Hepatic stellate cell (primary cell): ENCODE measurements at places on chromosomes 5 and 9.

GRCh38 chr9:93603906-93604326 lies 27.5 kb downstream of the PHF2 start:
- DNase-seq = no peak

DNA sequence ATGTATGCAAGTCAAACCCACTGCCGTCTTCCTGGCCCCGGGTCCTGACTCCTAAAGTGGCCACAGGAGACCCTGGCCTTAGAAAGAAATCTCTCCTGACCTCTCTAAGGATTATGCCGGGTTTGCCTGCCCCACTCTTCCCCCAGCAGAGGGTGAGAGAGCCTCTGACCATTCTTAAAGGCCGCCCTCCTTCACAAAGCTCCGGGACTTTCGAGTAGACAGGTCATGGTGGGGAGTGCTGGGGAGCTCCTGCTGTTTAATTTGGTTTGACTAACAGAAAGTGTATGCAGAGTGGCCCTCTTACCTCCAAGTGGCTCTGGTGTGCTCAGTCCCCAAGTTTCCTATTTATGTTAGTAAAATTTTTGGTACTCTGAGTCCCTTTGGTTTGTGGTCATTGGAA lies 111.8 kb downstream of the LRRC70 start:
- DNase-seq = no peak

- peak; percentile 61 for DNase-seq
These were observed 65.9 kb upstream of the FCN2 start for GRCh38 chr9:134814598-134815215.

DNA sequence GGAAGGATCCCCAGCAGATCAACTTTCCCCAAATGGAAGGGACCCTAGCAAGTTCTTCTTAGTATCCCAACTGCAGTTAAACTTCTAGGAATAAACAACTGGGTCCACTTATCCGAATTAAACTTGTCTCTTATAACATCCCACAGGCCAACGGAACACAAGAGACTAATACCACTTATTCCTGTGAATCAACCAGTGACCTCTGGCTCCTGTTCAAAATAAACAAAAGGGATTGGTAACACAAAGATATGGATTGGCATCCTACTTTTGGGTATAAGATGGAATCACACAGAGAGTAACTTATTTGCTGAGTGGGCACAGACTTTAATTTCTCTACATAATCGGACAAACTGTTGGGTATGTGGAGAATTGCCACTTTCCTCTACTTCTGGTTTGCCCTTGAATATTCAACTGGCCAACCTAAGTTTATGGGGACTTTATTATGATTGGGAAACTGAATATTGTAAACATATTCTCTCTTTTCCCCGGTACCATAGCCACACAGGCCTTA lies 12.4 kb upstream of the PAIP1 start:
- no peak for DNase-seq

DNA sequence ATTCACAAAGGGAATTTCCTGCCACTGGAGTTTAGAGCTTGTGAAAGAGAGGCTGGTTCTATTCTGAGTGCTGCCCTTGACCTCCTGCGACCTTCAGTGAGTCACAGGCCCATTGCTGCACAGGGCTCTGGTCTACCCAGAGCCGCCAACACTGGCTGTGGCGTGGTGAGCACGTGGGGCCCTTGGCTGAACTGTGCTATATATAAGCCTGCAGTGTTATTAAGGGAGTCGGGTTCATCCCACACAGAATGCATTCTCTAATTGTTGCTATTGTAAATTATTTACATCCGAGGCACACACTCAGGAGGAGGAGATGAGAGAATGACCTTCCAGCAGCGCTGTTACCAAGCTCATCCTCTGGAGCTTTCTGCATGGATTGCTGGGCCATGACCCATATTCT lies 47.1 kb downstream of the BRINP1 start:
- DNase-seq = no peak

- DNase-seq = peak; percentile 70
These were observed 4.1 kb downstream of the CDK7 start for GRCh38 chr5:69238760-69239251.

- no peak for DNase-seq
These were observed 4.0 kb downstream of the LCN2 start for GRCh38 chr9:128153060-128153946.

DNA sequence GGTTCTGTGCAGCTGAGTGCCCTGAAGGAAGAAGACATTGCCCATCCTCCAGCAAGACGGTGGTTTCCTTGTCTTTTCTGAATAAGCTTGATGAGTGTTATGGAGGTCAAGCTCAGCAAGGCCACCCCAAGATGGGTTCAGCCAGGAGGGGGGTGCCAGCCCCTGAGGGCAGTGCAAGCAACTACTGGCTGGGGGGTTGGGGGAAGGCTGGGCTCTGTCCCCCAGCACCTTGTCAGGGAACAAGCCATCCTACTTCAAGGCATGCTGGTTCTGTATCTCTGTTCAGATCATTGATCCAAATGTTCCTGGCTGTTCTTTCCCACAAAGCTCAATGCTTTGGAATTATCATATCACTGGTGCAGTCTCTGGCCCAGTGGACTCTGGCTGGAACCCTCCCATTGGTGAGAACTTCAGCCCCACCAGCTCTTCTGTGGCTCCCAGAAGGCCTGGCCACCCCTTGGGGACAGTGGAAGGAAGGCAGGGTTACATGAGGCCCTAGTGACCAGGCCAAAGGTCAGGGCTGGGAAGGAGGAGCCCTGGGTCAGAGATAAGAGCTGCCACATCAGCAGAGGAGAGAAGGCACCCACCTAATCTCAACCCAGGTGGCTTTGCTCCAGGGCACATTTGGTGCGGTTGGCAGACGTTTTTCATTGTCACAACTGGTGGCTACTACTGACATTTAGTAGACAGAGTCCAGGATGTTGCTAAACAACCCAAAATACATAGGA lies 280.2 kb downstream of the IRX2 start:
- no peak for DNase-seq

- DNase-seq = no peak
These were observed 46.8 kb downstream of the LHFPL2 start for GRCh38 chr5:78601559-78602314.

GRCh38 chr9:70995511-70995910 lies 125.9 kb downstream of the TRPM3 start:
- DNase-seq = no peak

DNA sequence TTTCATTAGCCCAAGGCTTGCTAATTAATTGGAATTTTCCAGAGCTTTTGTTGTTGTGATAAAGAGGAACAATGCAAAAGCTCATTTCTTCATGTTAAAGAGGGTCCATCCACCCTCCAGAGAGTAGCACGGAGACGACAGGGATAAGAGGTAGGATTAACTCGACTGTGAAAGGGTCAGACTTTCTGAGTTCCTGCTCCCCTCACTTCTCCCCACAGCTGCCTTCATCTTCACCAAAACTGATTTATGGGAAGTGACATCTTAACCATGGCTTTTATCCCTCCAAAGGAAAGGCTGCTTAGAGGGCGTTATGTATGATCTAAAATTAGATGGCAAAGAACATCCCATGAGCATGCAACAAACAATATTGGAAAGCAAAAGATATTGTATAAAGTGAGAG lies 135.5 kb downstream of the GLIS3 start:
- DNase-seq = no peak

- DNase-seq = no peak
These were observed 95.0 kb upstream of the PCSK1 start for GRCh38 chr5:96527768-96528661.

- DNase-seq = no peak
These were observed 141.2 kb downstream of the PARP8 start for GRCh38 chr5:50807661-50808060.

DNA sequence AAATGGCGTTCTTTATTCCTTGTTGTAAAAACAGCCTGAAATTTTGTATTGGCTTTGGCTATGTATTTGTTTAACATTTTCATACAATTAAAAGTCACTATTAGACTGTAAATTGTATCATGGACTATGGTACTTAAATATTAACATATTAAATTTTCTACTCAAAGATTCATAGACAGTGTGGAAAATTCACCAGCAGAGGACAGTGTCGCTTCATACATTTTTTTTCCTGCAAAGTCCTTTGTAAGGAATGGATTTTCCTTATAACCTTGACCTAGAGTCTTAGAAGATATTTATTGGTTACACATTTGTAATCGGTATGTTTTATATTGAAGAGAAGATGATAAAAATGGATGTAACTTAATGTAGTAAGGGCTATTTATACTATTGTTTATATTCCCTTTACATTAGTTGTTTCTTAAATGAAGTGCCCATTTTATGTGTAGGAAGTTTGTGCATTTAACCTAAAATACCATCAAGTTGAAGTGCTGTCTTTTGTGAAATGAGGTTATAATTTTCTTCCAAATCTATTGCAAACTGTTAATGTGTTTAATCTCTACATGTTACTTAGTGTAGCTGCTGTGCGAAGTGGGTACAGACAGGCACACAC lies 150.1 kb downstream of the KDM4C start:
- DNase-seq = no peak

GRCh38 chr9:131432050-131432449 lies 38.2 kb downstream of the PRRC2B start:
- DNase-seq = no peak

GRCh38 chr9:132969783-132970182 lies 8.7 kb upstream of the GFI1B start:
- peak; percentile 2 for DNase-seq

DNA sequence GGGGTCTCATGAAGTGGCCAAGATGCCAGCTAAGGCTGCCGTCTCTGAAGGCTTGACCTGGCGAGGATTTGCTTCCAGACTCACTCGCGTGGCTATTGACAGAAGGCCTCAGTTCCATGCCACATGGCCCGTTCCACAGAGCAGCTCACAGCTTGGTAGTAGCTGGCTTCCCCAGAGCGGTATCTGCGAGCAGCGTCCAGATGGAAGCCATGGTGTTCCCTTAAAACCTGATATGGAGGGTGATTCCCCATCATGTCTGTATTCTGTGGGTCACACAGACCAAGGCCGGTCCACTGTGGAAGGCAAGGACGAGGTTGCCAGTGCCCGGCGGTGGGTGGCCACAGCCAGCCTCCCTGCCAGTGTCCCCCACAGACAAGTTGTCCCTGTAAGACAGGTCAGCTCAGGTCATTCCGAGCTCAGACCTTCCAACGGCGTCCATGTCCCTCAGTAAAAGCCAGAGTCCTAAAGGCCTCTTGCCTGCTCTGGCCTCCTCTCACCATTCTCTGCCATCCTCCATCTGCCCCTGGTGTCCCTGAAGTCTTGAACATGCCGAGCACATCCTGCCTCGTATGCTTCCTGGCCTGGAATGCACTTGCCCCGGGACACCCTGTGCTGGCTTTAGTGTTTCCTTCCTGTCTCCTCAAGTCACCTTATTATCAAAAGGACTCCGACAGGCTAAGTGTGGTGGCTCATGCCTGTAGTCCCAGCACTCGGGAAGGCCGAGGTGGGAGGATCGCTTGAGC lies 61.3 kb upstream of the LRRTM2 start:
- DNase-seq = no peak

DNA sequence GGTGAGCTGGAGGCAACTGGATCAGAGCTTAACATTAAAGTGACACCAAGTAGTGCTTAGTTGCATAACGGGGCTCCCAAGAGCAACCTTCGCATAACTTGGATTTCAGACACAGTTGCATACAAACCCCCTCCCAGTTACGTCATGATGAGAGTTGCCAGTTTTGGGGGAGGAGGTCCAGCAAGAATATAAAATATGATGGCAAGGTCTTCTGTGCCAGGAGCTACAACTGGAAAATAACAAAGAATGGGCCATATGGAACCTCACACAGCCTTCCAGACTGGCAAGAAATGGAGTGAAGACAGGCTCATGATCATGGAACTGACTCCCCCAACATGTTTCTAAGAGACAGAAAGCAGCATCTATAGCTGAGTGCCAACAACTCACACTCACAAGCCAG lies 8.5 kb downstream of the SPOCK1 start:
- no peak for DNase-seq

- DNase-seq = peak; percentile 93
These were observed at the start of gene WDR38 for GRCh38 chr9:124852829-124853531. WDR38 (plus strand) TSS chr9:124853460; CDS start chr9:124853532, 72 bp downstream.

DNA sequence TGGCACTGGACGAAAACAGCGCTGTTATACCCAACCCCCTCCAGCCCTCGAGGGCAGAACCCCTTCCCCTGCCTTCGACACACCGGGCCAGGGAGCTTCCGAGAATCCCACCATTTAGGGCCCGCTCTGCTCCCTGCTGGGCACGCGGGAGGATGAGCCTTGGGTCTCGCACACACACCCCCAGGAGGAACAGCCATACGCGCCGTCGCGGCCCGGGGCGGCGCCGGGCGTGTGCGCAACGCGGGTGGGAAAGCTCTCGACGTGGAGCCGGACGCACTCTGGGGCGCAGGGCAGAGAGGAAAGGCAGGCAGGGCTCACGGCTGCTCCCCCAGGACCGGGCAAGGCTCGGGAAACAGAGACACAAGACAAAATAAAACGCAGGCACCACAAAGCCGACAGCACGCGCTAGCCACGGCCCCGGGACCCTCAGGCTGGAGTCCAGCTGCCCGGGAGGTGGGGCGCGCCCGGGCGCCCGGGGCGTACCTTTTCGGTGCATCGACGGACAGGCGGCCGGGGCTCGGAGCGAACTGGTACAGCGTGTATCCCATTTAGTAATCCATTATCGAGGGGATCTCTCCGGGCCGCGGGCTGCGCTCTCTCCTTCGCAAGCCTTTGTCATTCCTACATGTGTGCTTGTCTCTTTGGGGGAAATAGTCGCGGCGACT lies 789 bp downstream of the SEMA6A start:
- DNase-seq = peak; percentile 24

GRCh38 chr9:14466828-14467227 lies 152.9 kb upstream of the NFIB start:
- DNase-seq = no peak

GRCh38 chr5:138082033-138082432 lies 1.8 kb upstream of the WNT8A start:
- no peak for DNase-seq

DNA sequence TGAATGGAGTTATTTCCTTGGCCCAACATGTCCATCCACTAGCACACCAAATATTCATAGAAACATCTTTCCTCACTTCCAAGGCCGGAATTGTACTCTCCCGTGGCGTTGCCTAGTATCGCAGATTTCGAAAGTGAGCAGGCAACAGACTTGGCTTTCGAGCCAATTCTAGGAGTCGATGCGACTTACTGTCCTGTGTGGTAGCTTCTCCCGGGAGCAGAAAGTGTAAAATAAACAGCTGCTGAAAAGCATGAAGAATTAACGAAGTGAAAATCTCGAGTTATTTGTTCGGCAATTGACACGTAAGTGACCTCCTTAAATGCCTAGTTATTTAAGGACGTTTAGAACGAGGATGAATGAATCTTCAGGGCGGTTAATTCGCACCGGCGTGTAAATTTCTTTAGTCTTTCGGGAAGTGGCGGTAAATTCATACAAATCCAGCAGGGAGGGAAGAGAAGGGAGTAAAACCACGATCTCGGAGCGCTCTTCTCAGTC lies 449 bp upstream of the PCSK5 start:
- peak; percentile 38 for DNase-seq

DNA sequence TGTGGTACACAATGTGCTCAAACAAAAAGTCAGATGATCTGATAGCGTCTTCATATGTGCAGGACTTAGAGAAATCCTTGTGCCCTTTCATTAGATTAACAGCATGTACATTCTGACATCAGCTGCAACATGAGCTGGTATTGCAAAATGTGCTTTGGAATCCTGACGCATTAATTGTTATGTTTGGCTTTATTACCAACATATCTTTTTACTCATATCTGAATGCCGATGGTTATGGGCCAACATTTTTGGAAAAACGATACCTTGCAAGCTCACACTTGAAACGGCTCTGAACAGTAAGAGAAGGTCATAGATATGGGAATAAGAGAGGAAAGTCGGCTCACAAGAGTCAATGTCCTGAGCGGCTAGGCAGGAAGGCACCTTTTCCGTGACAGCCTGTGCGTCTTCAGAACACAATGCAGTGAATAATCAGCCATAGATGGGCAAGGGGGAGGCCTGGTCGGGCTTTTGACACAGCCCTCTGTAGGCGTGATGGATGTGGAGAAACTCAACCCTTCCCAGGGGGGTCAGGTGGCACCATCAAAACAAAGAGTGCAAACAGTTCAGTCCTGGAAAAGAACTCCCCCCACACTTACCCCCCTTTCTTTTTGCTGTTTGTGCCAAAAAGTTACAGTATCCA lies 36.4 kb upstream of the GAS1 start:
- no peak for DNase-seq
